ENCODE measurements at places on chromosomes 1 and 21.

- DNase-seq, result no peak
Observed at GRCh38 chr1:65264197-65264929, 45.0 kb upstream of the DNAJC6 start.

DNA sequence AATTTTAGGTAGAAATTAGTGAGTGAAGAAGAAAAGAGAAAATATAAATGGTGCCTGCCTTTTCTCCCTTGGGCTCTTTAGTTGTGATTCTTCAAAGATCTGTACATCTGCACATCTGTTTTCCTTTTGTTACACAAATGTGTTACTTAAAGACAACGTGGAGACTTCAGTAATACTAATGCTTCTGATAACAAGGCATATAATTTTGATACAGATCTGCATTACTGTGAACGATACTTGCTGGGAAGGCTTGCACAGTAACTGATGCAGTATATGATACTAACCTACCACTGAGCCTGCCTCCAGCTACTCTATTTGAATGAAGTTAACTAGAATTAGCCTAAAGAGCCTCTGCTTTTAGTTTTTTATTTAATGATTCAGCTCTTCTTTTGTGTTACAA lies 244.6 kb downstream of the COL11A1 start:
- DNase-seq, result no peak

- no peak for DNase-seq
Observed at GRCh38 chr1:153420306-153420705, 4.0 kb downstream of the S100A7A start.

- no peak for DNase-seq
Observed at GRCh38 chr21:39016740-39017315, 166.4 kb downstream of the PSMG1 start.

GRCh38 chr1:7586031-7586941 lies 184.8 kb upstream of the VAMP3 start:
- no peak for DNase-seq

- DNase-seq, result no peak
Observed at GRCh38 chr21:15742052-15742670, 12.4 kb downstream of the USP25 start.

DNA sequence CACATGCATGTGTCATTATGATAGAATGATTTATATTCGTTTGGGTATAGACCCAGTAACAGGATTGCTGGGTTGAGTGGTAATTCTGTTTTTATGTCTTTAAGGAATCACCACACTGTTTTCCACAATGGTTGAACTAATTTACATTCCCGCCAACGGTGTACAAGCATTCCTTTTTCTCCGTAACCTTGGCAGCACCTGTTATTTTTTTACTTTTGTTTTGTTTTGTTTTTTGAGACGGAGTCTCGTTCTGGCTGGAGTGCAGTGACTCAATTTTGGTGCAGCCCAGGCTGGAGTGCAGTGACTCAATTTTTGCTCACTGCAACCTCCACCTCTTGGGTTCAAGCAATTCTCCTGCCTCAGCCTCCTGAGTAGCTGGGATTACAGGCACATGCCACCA lies 8.5 kb upstream of the S100B start:
- no peak for DNase-seq

DNA sequence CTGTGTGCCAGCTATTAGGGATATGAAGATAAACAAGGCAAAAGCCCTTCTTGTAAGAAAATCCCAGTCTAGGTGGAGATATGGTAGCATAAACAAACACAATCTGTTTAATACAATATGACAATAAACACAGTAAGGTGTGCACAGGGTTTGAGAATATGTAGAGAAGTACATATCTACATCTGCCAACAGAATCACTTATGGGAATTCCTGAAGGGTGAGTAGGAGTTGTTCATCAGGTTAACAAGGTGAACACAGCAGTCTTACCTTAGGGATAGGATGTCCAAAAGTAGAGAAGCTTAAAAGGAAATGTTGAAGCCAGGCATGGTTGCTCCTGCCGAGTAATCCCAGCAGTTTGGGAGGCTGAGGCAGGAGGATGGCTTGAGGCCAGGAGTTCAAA lies 57.7 kb upstream of the LRRC7 start:
- no peak for DNase-seq

GRCh38 chr1:12369258-12369657 lies 139.4 kb downstream of the VPS13D start:
- DNase-seq, result no peak

- DNase-seq, result no peak
Observed at GRCh38 chr1:193549081-193549480, 362.7 kb upstream of the B3GALT2 start.

GRCh38 chr1:233791721-233792120 lies 112.8 kb upstream of the SLC35F3 start:
- no peak for DNase-seq

DNA sequence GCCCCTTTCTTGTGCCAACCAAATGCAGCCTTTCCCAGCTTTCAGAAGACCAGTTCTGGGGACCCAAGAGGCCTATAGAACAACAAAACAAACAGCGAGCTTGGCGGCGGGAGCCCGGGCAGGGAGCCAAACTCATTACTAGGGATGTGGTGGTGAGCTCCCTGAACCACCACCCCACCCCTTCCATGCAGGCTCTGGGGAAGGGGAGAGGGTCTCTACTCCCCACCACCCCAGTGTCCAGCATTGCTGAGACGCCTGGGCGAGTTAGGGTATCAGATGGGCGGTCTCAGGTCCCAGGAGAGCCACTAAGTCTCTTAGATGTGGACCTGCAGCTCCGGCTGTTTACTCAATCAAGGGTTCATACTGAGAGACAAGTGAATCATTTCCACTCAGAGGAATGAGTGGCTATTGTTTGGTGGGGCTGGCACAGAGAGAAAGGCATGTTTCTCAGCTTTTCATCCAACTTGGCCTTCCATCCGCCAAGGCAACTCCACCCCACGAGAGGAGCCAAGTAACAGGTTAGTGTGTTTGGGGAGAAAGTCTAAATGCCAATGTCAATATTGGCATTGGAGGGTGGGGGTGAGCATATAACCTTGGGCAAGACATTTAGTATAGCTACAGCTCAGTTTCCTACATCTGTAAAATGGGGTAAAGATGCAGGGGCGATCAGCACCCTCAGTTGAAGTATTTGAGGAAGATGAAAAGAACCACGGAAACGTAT lies 40.9 kb downstream of the PLXNA2 start:
- DNase-seq, result no peak

DNA sequence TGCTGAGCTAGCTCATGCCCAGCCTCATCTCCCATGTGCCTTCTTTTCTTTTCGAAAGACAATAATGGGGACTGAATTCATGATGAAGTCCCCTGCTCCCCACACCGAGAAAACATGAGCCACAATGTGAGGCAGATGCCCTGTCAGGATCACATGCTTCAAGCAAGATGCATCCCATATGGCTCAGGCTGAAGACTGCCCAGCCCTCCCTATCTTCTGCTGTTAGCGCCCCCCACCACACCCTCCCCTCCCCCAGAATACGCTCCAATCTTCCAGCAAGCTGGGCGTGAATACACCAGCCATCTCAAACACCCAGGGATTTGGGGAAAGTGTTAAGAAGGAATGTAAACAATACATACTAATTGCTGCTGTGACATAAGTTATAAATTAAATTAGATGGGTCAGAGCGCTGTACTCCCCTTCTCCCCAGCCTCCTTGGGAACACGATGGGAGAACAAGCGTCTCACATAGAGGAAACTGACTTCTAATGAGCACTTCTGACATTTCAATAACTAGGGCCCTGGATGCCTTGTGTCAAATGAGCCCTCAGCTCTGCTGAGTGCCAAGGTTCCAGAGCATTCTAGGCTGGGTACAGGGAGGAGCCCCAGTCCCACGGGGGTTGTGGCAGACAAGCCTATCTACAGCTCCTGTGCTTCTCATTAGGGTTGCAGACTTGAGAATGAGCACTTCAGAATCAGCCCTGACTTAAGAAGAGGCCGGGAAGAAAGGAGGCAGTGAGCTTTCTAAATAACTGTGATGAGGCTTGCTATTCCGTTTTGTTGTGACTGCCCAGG lies 55.6 kb downstream of the TNR start:
- no peak for DNase-seq

DNA sequence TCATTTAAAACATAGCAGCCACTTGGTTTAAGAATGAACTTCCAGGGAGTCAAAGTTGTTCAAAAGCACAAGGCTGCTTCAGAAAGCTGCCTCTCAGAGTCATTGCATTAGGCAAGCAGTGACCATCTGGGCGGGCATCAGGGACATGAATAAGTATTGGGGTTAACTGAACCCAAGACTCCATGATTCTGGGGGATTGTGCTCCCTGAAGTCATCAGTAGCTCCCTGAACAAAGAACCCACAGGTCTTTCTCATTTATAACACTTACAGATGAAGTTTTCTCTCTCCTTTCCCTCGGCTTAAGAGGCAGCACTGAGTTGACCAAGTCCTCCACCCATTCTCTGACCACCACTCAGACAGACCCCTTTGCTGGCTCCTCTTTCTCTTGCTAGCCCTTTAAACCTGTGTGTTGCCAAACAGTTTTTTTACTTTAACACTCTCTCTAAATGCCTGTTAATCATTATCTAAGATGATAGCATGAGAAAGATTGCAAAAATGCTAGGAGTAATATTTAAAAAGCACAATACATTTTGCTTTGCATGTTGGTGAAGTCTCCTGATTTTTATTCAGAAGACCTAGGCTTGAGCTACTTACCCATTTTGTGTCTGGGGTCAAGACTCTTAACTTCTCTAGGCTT lies 77.0 kb upstream of the ARHGAP29 start:
- DNase-seq, result no peak

DNA sequence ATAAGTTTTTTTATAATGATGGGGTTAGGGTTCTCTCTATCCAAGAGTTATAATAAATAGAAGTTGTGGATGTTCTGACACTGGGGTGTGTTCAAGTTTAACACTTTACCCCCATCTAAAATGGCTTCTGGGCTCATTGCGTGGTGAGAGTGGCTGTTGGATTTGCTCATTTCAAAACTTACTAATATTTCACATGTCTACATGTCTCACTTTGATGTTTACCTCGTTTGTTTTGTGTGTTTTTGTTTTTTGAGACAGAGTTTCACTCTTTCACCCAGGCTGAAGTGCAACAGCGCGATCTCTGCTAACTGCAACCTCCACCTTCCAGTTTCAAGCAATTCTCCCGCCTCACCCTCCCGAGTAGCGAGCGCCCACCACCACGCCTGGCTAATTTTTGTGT lies 3.7 kb downstream of the RRP1B start:
- DNase-seq, result no peak

DNA sequence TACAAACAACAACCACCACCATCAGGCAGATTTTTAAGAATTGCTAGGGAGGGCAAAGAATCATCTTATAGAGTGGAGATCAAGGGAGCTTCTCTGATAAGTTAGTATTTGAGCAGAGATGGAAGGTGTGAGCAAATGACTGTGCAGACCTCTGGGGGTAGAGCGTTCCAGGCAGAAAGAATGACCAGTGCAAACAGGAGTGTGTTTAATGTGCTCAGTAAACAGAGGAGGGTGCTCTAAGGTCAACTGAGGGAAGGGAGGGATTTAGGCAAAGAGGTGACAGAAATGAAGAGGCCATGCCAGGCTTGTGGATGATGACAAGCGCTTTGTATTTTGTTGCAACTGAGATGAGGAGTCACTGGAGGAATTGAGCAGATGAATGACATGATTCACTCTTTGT lies 172.5 kb upstream of the GJB5 start:
- no peak for DNase-seq

GRCh38 chr1:51671527-51672325 lies 54.8 kb downstream of the OSBPL9 start:
- DNase-seq, result no peak

DNA sequence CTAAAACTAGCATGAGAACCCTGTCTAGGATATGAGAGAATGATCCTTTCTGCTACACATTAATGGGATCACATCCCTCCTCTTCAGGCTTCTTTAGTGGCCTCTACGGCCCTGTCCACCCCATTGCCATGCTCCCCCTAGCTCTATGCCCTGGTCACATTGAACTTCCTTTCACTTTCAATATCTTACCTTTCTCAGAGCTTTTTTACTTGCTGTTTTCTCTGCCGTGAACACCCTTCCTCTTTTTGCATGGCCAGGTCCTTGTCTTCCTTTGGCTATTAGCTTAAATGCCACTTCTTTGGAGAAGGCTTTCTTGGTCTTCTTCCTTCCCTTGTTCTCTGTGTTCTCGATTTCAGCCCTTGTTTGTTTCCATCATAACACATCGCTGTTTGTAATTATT lies 97.4 kb downstream of the GIPC2 start:
- no peak for DNase-seq

Data from activated CD8-positive, alpha-beta memory T cell treated with anti-CD3 and anti-CD28 coated beads for 48 hours (primary cell).